ENCODE measurements at places on chromosomes 6 and 20. TPM values are rescaled to one million over a fixed set of nuclear protein-coding genes. Genes with fewer than 3 reads are reported as not detected.

- peak overlapping the region; percentile 74 for H3K4me3 ChIP-seq
- H3K4me1 ChIP-seq = peaks cover 19% of the 10 kb centered on the region
- H3K27ac ChIP-seq = peak overlapping the region; percentile 7
- H3K27me3 ChIP-seq = no peaks in the 10 kb centered on the region
- no peak for DNase-seq
These were observed 2.0 kb downstream of the ID4 start for GRCh38 chr6:19839237-19839546.

DNA sequence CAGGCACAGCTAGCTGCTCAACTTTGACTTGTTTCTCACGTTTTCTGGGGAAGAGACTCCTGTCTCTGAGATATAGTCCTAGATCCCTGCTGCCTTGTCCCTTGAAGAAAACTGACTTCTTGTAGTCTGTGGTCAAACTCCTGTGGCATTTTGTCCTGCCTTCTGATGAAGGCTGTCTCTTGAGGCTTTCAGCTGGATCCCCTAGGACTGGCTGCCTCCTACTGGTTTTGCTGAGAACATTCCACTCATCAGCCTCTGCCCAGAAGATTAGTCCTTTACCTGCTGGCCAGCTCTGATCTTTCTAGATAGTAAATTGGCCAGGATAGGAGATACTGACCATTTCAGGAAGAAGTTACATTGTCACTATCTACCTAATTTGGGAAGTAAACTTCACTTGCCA, 71.9 kb upstream of the CNR1 start:
- no peaks in the 10 kb centered on the region for H3K36me3 ChIP-seq
- H3K4me3 ChIP-seq = no peak overlapping the region

DNA sequence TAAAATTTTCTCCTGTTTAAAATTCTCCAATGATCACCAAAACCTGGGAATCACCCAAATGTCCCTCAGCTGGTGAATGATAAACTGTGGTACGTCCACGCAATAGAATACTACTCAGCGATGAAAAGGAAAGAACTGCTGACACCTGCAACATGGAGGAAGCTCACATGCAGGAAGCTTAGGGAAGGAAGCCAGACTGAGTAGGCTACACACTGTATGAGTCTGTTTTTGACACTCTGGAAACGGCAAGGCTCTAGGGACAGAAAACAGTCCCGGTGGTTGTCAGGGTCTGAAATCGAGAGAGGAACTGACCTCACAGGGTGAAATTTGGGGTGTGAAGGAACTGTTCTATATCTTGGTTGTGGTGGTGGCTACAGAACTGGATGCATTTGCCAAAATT, 25.2 kb upstream of the TLDC2 start:
- peaks cover 9% of the 10 kb centered on the region for H3K4me1 ChIP-seq
- H3K27ac ChIP-seq = no peak overlapping the region
- H3K27me3 ChIP-seq = no peaks in the 10 kb centered on the region
- H3K4me3 ChIP-seq = no peak overlapping the region

DNA sequence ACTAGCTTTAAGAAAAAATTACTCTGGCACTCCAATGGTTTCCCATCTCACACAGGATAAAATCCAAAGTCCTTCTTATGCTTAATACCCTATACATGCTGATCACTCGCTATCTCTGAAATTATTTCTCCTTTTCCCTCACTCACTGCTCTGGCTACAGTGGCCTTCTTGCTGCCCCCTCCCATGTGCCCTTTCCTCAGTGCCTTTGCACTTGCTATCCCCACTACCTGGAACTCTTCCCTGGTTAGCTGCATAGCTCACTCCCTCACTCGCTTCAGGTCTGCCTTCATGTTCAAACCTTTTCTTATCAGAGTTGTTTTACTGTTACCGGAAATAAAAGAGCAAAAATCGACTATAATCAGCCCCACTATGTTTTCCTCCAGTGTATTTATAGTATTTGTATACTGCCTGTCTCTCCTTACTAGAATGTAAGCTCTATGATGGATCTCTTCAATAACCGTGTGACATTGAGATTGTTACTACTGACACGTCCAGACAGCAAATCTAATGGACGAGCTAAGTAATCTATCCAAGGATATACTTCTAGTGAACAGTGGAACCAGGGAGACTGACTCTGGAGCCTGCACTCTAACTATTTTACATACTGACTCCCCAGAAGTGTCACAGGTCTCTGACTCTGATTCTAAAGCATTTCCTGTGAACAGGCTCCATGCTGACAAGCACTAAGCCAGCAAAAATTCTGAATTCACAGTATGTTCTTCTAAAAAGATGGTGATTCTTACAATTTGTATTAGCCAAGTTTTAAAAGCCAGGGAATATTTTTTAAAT, 25.1 kb downstream of the FKBP5 start:
- H3K36me3 ChIP-seq = no peaks in the 10 kb centered on the region
- no peak for DNase-seq
- no peak overlapping the region for H3K4me3 ChIP-seq
- no peaks in the 10 kb centered on the region for H3K27me3 ChIP-seq

GRCh38 chr20:48288930-48289507, 503.7 kb upstream of the SULF2 start:
- H3K36me3 ChIP-seq = peaks cover 5% of the 10 kb centered on the region
- DNase-seq = no peak
- H3K4me1 ChIP-seq = peaks cover 63% of the 10 kb centered on the region
- no peak overlapping the region for H3K27ac ChIP-seq
- H3K4me3 ChIP-seq = no peak overlapping the region

GRCh38 chr20:9838378-9839295, at the start of gene PAK5:
Gene PAK5 (minus strand): TSS chr20:9839076. CDS start chr20:9644328, 194,748 bp downstream.
- H3K27me3 ChIP-seq = peaks cover 57% of the 10 kb centered on the region
- H3K4me3 ChIP-seq = peak within 1 kb of the TSS; percentile 66
- peaks cover 7% of the 10 kb centered on the region for H3K36me3 ChIP-seq
- H3K4me1 ChIP-seq = peaks cover 10% of the 10 kb centered on the region

- peaks cover 40% of the 10 kb centered on the region for H3K4me1 ChIP-seq
- peak overlapping the region; percentile 54 for H3K27ac ChIP-seq
- peak overlapping the region; percentile 15 for H3K4me3 ChIP-seq
- H3K36me3 ChIP-seq = peaks cover 27% of the 10 kb centered on the region
- no peaks in the 10 kb centered on the region for H3K27me3 ChIP-seq
These were observed 8.5 kb downstream of the STAU1 start for GRCh38 chr20:49179368-49180277.

- no peak for DNase-seq
- no peaks in the 10 kb centered on the region for H3K4me1 ChIP-seq
- H3K27ac ChIP-seq = no peak overlapping the region
- H3K36me3 ChIP-seq = no peaks in the 10 kb centered on the region
These were observed 1131.8 kb upstream of the GJE1 start for GRCh38 chr6:141000917-141001316.

DNA sequence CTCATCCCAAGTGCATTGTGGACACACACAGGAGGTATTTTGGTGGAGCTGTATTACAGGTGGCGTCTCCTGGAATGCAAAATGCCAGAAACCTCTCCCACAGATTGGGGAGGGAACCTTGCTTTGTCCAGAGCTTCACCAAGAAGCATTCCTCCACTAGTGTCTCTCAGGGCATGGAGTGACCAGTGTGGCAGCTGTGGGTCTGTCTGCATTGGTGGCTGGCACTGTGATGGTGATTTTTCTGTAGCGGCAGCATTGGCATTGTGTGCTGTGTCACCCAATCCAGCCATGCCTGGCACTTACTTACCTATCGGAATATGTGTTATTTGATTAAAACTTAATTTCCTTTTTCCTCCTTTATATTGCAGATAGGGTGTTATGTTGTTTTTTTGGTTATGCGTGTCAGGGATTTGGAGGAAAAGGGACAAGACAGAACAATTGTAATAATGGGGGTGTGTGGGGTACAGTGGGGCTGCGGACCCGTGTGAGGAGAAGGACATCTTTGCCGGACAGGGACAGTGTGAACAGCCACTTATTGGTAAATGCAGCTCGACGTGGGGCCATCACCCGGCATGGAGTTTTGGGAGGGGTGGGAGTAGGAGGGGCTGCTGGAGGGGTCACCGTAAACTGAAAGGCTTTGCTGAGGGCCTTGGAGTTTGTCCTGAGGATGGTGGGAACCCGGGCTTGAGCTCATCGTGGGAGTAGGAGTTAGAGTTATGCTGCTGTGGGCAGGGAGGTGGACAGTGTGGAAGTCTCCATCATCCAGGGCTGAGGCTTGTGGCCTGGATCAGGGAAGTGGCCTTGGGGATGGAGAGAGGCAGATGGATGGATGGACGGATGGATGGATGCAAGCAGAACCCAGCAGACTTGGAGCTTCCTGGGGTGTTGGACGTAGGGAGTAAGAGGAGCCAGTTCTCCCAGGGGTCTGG, 105.0 kb downstream of the SYCP2 start:
- peaks cover 19% of the 10 kb centered on the region for H3K36me3 ChIP-seq
- peaks cover 74% of the 10 kb centered on the region for H3K4me1 ChIP-seq
- H3K27me3 ChIP-seq = no peaks in the 10 kb centered on the region
- H3K4me3 ChIP-seq = no peak overlapping the region

DNA sequence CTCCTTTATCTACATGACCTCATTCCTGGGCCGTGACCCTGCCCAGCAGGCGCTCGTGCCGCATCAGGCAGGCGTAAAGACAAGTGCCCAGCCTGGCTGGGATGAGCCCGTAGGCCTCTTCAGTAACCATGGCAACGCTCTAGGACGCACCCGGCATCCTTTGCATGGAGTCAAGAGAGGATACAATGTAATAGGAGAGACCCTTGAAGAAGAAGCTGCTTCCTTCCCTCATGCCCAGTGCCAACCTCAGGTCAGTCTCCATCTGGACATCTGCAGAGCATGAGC, 5.0 kb upstream of the LSM14B start:
- peaks cover 33% of the 10 kb centered on the region for H3K36me3 ChIP-seq
- peaks cover 55% of the 10 kb centered on the region for H3K27me3 ChIP-seq
- no peak for DNase-seq
- H3K4me1 ChIP-seq = no peaks in the 10 kb centered on the region

DNA sequence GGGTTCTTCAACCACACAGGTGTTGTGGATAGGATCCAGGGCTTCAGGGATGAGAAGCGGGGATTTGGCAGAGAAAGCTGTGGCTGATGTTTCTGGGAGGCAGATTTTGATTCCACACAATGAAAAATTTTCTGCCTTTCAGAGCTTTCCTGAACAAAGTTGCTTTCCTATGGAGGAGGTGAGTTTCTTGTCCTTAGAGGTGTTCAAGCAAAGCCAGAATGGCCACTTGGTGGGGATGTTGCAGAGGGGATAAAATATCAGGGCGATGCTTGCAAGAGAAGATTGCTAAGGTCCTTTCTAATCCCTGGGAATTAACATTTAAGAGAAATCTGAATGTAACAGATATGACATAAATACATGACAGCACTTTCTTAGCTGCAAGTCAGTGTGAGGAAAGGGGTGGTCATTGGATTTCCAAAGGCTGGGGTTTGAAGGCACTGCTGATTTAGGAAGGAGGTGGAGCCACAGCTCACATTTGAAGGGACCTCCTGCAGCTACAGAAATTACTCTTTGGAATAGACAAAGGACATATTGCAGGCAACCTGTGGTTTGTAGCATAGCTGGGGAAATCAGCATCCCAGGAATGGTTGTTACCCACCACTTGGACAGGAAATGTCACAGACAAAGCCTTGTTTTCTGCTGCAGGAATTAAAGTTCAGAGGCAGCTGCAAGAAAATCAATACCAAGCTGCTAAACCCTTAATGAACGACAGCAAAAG, 271.1 kb upstream of the CHD6 start:
- no peak overlapping the region for H3K4me3 ChIP-seq
- H3K27me3 ChIP-seq = no peaks in the 10 kb centered on the region
- peak; percentile 50 for DNase-seq
- no peak overlapping the region for H3K27ac ChIP-seq
- no peaks in the 10 kb centered on the region for H3K36me3 ChIP-seq

DNA sequence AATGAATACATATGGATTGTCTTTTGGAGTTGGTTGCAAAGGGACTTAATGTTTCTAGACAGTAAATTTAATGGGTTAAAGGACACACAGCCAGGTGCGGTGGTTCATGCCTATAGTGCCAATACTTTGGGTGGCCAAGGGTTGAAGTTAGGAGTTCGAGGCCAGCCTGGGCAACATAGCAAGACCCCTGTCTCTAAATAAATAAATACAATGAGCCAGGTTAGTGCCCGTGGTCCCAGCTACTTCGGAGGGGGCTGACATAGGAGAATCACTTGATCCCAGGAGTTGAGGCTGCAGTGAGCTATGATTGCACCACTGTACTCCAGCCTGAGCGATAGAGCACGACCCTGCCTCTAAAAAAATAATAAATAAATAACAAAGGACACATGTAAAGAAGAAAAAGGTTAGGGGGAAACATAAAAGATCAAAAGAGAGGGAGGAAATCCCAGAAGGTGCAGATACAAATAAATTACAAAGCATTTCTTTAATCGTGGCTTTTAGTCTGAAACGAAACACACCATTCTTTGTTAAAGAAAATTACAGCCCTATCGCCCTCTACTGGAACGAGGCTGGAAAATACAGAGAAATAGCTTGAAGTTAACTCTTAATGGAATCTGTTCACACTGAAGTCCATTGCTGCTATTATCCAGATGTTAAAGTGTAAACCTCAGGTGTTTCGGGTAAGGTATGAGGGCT, 42.6 kb upstream of the SCML4 start:
- H3K27me3 ChIP-seq = no peaks in the 10 kb centered on the region
- peaks cover 14% of the 10 kb centered on the region for H3K36me3 ChIP-seq
- no peak overlapping the region for H3K27ac ChIP-seq

- H3K27me3 ChIP-seq = peaks cover 46% of the 10 kb centered on the region
- no peak overlapping the region for H3K4me3 ChIP-seq
- no peak for DNase-seq
- H3K27ac ChIP-seq = no peak overlapping the region
- no peaks in the 10 kb centered on the region for H3K4me1 ChIP-seq
These were observed 9.5 kb upstream of the DTNBP1 start for GRCh38 chr6:15672291-15672690.

GRCh38 chr20:22921595-22922421, 113.3 kb upstream of the SSTR4 start:
- no peaks in the 10 kb centered on the region for H3K4me1 ChIP-seq
- H3K27ac ChIP-seq = no peak overlapping the region
- H3K27me3 ChIP-seq = peaks cover 54% of the 10 kb centered on the region
- DNase-seq = no peak
- H3K4me3 ChIP-seq = no peak overlapping the region

GRCh38 chr6:111781041-111781708, 92.1 kb downstream of the FYN start:
- DNase-seq = no peak
- H3K4me3 ChIP-seq = no peak overlapping the region
- no peak overlapping the region for H3K27ac ChIP-seq

CGA gene
- total RNA-seq = not detected

PNLDC1 gene
- total RNA-seq = 0.71 TPM

CDH26 gene
- total RNA-seq = 1.1 TPM

OOEP gene
- total RNA-seq = 7.0 TPM

FAM83D gene
- total RNA-seq = 84.0 TPM

IL20RA gene
- total RNA-seq = 3.1 TPM

CST3 gene
- total RNA-seq = 107 TPM

BPIFB4 gene
- total RNA-seq = not detected
